ENCODE measurements at places on chromosomes 16 and 17. TPM values are rescaled to one million over a fixed set of nuclear protein-coding genes. Genes with fewer than 3 reads are reported as not detected.
A peak's percentile ranks its signal among the peaks of the same experiment; 100 is the strongest.

- no peak for DNase-seq
Observed at GRCh38 chr16:22321340-22322001, 24.3 kb downstream of the POLR3E start.

- DNase-seq, result no peak
Observed at GRCh38 chr16:48235058-48235555, 9.0 kb upstream of the LONP2 start.

DNA sequence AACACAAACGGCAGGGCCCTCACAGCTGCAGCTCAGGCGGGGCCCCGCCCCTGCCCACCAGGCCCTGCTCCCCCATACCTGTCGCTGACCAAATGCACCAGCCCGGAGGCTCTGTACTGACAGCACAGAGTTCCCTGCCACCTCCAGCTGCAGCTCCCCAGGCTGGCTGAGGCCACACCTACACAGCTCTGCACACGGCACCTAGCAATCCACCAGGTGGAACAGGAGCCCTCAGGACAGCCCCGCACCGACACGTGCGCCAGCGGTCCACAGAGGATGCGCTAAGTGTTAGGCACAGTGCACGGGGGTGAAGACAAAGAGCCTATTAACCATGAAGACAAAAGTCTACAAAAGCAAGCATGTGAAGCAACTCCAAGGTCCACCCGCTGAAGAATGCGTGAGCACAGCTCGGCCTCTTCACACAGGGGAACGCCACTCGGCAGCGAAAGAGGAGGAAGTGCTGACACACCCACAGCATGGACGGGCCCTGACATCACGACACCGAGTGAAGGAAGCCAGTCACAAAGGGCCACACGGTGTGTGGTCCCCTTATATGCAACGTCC lies 5.4 kb downstream of the ZCCHC14 start:
- no peak for DNase-seq

DNA sequence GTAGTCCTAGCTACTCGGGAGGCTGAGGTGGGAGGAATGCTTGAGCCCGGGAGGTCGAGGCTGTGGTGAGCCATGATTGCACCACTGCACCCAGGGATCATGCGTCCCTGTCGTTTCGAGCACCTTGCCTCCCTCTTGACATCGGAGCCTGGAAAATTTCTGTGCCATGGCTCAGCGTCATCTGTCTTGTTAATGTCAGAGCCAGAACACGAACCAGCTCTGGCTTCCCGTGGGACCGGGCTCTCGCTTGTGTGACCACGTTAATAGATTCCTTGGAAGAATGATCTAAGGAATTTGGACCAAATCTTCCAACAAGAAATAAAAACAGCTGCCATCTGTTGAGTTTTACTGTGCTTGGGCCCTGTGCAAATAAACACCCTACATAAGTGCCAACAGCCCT lies 117.7 kb downstream of the ABCC1 start:
- peak; percentile 92 for DNase-seq

DNA sequence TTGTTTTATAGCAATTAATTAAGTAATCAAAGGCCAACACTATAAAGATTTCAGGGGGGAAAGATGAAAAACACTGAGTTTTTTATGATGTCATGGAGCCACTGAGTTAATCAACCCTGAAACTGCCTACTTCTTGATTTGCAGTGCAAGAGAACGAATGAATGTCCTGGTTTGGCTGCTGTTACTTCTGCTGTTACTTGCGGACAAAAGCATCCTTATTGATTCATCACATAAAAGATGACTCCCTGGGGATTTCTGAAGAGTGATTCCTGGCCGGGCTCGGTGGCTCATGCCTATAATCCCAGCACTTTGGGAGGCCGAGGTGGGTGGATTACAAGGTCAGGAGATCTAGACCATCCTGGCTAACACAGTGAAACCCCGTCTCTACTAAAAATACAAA lies 10.9 kb upstream of the SPNS3 start:
- no peak for DNase-seq

Gene SLFN5
- total RNA-seq, result 13.0 TPM

DNA sequence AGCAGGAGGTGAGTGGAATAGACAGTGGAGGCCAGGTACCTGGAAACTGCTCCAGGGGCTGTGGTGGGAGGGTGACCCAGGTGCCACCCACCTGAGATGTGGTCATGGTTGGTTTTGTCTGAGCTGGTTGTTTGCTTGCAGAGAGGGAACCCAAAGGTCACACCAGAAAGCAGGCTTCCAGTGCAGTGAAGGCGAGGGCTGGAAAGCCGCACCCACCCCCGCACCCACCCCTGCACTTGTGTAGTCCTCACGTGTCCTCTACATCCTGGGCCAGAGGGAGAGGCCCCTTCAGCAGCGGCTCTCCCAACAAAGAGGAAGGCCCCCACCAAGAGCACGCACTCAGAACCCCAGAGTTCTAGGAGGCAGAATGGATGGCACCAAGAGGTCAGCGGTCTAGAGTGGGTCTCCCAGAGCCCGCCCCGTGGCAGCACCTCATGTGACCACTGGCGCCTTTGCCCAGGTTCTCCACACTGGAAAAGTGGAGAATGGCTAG lies 92.6 kb upstream of the CBX4 start:
- no peak for DNase-seq

DNA sequence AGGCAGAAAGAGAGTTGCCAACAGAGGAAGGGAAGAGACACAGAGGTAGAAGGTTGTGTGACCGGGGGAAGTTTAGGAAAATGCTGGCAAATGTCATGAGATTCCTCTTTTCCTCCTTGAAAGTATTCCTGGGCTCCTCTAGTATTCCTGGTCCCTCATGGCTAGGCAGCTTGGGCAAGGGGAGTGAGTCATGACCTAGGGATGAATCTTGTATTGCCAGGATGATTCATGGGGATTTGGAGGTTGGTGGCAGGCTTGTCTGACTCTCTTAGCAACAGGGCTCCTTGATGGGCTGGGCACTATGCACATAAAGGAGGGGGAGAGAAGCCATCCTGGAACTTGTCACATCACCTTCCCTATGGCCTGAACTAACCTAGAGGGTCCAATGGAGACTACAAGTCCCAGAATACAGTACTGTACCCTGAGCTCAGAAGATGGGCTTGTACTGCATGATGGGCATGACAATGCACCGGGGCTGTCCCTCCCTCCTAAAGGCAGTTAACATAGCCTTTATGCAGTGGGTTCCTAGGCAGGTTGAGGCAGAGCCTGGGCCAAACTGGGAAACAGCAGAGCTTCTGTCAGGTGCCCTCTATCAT lies 2.1 kb upstream of the SEZ6 start:
- DNase-seq, result no peak

Gene SLC35G6
- total RNA-seq, result not detected

GRCh38 chr17:45402916-45403315 lies 29.8 kb downstream of the ARHGAP27 start:
- DNase-seq, result no peak

- DNase-seq, result no peak
Observed at GRCh38 chr16:79288066-79288465, 312.5 kb downstream of the MAF start.

DNA sequence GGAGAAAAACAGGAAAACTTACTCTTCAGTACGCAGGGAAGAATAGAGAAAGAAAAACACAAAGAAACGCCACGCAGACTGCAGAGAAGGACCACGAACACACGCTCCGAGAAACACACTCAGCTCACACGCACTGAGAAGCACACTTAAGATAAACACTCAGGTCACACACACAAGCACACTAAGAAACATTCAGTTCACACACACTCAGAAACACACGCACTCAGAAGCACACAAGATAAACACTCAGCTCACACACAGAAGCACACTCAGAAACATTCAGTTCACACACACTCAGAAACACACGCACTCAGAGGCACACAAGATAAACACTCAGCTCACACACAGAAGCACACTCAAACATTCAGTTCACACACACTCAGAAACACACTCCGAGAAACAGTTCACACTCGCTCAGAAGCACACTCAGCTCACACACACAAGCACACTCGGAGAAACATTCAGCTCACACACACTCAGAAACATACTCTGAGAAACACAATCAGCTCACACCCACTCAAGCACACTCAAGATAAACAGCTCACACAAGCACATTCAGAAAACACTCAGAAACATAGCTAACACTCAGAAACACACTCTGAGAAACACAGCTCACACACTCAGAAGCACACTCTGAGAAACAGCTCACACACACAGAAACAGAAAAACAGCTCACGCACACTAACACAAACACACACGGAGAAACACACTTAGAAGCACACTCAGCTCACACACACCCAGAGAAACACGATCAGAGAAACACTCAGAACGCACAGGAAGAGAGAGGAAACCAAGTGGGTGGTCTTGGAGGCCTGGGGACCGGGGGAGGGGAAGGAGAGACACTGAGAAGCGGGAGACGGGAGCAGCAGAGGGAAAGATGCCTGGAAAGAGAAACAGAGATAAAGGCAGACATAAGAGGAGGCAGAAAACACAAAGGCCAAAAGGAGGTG lies 908 bp downstream of the TMEM98 start:
- DNase-seq, result no peak

Gene MAP2K6
- 6.7 TPM for total RNA-seq
